ENCODE measurements at places on chromosomes 1 and 21.

- DNase-seq: no peak
Measured at GRCh38 chr1:157659576-157660247, 40.9 kb downstream of the FCRL3 start.

GRCh38 chr1:17177651-17178050 lies 27.3 kb upstream of the PADI1 start:
- no peak for DNase-seq

- no peak for DNase-seq
Measured at GRCh38 chr1:21871943-21872342, 59.9 kb downstream of the LDLRAD2 start.

DNA sequence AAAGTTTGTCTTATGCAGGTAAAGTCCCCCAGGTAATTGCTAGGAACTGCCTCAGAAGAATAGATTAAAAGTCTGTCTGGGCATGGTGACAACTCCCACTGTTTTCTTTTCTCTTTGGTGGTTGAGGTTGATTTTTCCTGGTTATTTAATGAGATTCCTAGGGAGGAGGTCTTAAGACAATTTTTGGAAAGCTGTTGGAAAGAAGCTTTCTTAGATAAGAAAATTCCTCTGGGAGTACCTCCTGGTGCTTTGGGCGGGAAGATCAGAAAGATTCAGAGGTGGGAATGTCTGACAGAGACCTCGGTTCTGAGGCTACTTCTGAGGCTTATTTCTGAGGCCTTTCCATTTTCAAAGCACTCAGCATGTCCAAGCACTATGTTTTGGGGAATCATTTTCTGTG lies 25.0 kb upstream of the IVNS1ABP start:
- no peak for DNase-seq

DNA sequence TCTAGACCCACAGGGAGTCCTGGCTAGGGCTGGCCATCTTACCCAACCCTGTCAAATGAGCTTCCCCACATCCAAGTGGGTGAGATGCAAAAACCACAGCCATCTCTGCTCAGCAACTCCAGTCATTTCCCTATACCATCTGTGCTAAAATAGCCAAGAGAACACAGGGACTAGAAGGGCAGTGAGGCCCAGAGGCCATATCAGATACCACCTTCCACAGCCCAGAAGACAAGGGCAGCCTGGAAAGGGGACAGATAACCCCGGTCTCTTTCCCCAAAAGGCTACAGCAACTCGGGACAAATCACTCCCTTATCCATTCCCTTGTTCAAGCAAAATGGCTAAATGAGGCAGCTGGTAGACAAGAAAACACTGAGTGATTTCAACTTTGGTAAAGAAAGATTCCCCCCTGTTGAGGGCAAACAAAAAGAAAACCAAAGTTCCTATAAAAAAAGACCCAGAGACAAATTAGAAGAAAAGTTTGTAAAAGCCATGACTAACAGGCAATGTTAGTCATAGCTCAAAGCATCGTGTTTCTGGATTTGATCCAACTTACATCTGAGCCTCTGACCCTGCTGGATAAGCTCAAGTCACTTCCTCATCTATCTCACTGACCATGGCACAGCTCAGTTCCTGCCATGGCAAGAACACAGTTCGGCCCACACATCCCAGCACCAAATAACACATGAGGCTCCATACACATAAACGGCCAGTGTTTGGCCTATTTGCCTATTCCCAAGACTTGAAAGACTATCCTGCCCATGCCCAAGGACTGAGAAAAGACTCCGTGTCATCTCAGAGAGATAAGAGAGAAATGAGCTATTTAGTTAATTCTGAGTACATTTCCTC lies 3.1 kb downstream of the LAMB3 start:
- no peak for DNase-seq

Measured in activated CD4-positive, alpha-beta T cell treated with anti-CD3 and anti-CD28 coated beads, Interleukin-10, Interleukin-2, amounts not matched to agents 100 ng/mL and 50 ng/mL, durations not matched to agents 16 hours and 8 hours (primary cell).